ENCODE measurements at places on chromosomes 3 and 15. TPM values are rescaled to one million over a fixed set of nuclear protein-coding genes. Genes with fewer than 3 reads are reported as not detected.

DNA sequence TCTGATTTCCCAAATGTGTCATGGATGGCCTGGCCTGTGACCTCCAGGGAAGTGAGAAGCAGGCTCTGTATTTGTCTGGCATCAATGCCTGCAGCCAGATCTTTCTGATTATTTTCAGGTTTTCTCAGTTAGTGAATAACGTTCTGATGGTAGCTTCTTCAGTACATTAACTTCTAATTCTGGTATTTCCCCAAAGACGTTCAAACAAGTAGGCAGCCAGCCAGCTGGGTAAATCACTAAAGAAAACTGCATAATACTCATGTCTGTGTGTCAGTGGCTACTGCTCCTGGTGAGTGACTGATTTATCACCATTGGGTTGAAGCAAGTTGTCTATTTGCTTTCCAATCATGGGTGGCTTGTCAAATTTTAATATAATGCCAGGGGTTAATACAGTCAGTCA lies 162.6 kb upstream of the PFN2 start:
- H3K4me3 ChIP-seq, result no peak overlapping the region
- H3K4me1 ChIP-seq, result peaks cover 27% of the 10 kb centered on the region
- no peak for DNase-seq
- H3K27ac ChIP-seq, result no peak overlapping the region

GRCh38 chr3:88248658-88249057 lies 98.9 kb downstream of the C3orf38 start:
- H3K27me3 ChIP-seq, result no peaks in the 10 kb centered on the region
- H3K36me3 ChIP-seq, result peaks cover 15% of the 10 kb centered on the region
- H3K27ac ChIP-seq, result no peak overlapping the region
- no peak overlapping the region for H3K4me3 ChIP-seq

DNA sequence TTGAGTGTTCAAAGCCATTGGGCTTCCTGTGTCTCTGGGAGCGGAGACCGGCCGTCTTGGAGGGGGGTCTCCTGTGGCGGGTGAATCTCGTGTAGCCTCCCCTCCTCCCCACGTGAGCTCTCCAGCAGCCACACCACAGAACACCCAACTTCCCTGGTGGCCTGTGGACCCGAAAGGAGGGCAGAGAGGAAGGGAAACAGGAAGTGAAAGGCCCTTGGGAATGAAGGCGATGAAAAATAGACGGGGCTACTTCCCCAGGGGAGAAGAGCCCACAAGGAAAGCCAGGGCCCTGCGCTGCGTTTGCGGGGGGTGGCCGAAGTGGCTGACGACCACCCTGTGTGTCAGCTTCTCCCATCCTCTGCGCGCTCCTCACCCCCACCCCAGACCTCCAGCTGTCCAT lies 5.4 kb downstream of the ANKRD63 start:
- no peak for DNase-seq
- peaks cover 24% of the 10 kb centered on the region for H3K27me3 ChIP-seq
- no peak overlapping the region for H3K4me3 ChIP-seq
- H3K27ac ChIP-seq, result no peak overlapping the region
- peaks cover 2% of the 10 kb centered on the region for H3K4me1 ChIP-seq
- no peaks in the 10 kb centered on the region for H3K36me3 ChIP-seq

DNA sequence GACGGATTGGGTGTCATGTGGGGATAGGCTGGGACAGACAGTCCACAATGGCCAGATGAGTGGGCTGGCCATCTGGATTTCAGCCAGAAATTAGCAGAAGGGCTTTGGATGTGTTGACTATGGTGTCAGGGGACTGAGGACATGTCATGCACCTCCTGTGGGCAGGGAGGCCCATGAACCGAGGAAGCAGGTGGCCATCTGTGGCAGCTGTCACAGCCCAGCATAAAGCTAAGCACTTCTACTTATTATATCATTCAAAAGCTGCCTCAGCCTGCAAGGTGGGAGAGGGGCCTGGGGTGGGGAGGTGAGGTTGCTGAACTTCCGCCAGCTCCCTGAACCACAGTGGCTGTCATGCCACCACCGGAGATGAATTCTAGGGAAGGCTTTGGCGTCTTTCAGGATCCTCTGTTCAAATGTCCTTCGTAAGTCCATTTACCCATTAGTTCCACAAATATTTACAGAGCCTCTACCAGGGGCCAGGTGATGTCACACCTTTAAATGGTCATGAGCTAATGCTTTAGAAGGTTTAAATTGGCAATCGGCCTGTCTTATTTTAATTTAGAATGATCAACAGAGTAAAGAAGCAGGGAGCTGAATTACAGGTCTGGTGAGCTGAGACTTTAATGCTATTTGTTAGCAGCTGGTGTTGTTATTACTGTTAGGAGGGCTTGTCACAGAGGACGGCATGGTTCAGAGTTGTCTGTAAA lies 23.6 kb upstream of the CAV3 start:
- peak; percentile 66 for DNase-seq
- peak overlapping the region; percentile 47 for H3K4me3 ChIP-seq
- H3K27me3 ChIP-seq, result peaks cover 7% of the 10 kb centered on the region
- H3K27ac ChIP-seq, result peak overlapping the region; percentile 93
- peaks cover 39% of the 10 kb centered on the region for H3K4me1 ChIP-seq
- H3K36me3 ChIP-seq, result peaks cover 11% of the 10 kb centered on the region

GRCh38 chr3:40923143-40923542 lies 276.2 kb upstream of the CTNNB1 start:
- no peak overlapping the region for H3K27ac ChIP-seq
- H3K4me1 ChIP-seq, result no peaks in the 10 kb centered on the region
- H3K4me3 ChIP-seq, result no peak overlapping the region
- peaks cover 4% of the 10 kb centered on the region for H3K36me3 ChIP-seq

GRCh38 chr3:14902719-14903118 lies 44.7 kb upstream of the NR2C2 start:
- no peak for DNase-seq
- H3K4me3 ChIP-seq, result no peak overlapping the region
- H3K4me1 ChIP-seq, result no peaks in the 10 kb centered on the region
- no peak overlapping the region for H3K27ac ChIP-seq
- H3K36me3 ChIP-seq, result peaks cover 9% of the 10 kb centered on the region
- H3K27me3 ChIP-seq, result peaks cover 3% of the 10 kb centered on the region

GRCh38 chr3:148546959-148547358 lies 150.7 kb upstream of the AGTR1 start:
- DNase-seq, result no peak
- no peak overlapping the region for H3K27ac ChIP-seq
- no peaks in the 10 kb centered on the region for H3K4me1 ChIP-seq

- H3K4me1 ChIP-seq, result no peaks in the 10 kb centered on the region
- no peak for DNase-seq
- H3K27ac ChIP-seq, result no peak overlapping the region
- no peak overlapping the region for H3K4me3 ChIP-seq
These were observed 51.6 kb upstream of the THUMPD3 start for GRCh38 chr3:9311228-9311627.

GRCh38 chr3:180854887-180855286 lies 57.6 kb upstream of the FXR1 start:
- no peak for DNase-seq
- H3K27ac ChIP-seq, result no peak overlapping the region
- H3K36me3 ChIP-seq, result no peaks in the 10 kb centered on the region
- no peaks in the 10 kb centered on the region for H3K4me1 ChIP-seq

- H3K4me1 ChIP-seq, result no peaks in the 10 kb centered on the region
- no peak for DNase-seq
- H3K36me3 ChIP-seq, result no peaks in the 10 kb centered on the region
These were observed 55.8 kb upstream of the NR2F2 start for GRCh38 chr15:96274698-96275097.

DNA sequence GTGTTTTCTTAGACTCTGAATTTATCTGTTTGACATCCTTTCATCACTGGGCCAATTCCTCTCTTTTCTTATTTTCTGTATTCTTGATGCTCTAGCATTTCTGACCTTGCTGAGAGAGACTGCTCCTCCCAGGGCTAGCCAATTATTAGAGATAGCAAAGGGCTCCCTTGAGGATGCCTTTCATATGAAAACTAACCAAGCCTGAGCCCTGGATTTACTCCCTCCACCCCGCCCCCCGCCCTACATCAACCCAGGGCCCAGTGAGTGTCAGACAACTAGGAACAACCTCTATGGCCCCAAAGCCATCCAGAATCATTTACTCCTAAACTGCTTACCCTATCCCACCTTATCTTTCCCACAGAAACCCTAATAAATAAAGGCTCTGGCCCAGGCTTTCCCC lies 69.7 kb upstream of the LARS2 start:
- H3K36me3 ChIP-seq, result peaks cover 5% of the 10 kb centered on the region
- DNase-seq, result no peak
- peaks cover 22% of the 10 kb centered on the region for H3K4me1 ChIP-seq
- H3K27ac ChIP-seq, result no peak overlapping the region

DNA sequence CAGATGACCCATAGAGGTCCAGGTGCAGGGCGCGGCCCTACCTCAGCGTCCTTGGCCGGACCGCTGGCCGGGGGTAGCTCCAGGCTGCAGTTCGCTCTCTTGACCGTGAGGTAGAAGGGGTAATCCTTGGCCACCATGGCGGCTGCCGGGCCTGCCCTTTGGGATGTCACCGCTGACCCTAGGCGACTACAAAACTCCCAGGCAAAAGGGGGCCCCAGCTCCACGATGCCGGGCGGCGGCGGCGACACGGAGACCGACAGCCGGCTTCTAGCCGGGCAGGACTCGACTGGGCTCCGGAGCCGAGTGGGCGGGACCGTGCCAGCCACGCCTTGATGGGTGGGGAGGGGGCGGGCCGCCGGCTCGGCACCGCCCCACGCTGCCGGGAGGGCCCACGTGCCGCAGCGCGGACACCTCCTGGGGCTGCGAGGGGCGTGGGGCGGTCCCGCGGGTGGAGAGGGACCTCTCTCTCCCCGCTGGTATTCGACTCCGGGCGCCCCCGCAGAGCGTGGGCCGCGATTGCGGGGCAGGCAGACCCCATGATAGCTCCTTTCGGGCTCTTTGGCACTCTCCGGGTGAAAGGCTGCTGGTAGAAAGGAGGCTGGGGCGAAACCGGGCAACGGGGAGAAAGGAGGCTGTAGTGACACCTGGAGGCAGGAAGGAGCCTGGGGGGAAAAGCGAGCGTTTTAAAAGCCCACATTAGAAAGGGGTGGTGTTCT lies at the start of gene ARHGEF3:
ARHGEF3 (minus strand) TSS at position 288 of the 716 bp plus-strand sequence; CDS start at position 137, 151 bp downstream.
- H3K27ac ChIP-seq, result peak within 1 kb of the TSS; percentile 87
- H3K36me3 ChIP-seq, result no peaks in the 10 kb centered on the region
- DNase-seq, result peak; percentile 88
- peaks cover 1% of the 10 kb centered on the region for H3K27me3 ChIP-seq
- H3K4me3 ChIP-seq, result peak within 1 kb of the TSS; percentile 98
- peaks cover 13% of the 10 kb centered on the region for H3K4me1 ChIP-seq

Gene LMAN1L
- not detected for total RNA-seq

Gene STRA6
- total RNA-seq, result 8.4 TPM

Gene BRPF1
- 30.6 TPM for total RNA-seq

Gene MOBP
- not detected for total RNA-seq

Gene VPS13C
- total RNA-seq, result 93.8 TPM

Gene SST
- 1,741 TPM for total RNA-seq
